ENCODE measurements at places on chromosomes 16 and 17.

GRCh38 chr17:9195411-9195810 is 174.1 kb downstream of the NTN1 start:
- DNase-seq = no peak

DNA sequence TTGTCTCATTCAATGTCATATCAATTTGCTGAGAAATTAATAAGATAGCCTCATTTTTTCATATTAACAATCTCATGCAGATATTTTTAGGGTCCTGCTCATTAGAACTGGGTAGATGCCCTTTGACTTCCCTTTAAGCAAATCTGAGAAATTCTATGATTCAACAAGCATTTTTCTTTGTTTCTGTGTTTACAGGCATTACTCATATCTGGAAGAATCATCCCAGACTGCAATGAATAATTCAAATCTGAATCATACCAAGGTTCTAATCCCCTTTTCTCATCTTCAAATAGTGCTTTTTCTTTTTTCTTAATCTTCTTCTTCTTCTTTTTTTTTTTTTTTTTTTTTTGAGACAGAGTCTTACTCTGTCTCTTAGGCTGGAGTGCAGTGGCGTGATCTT is 69.2 kb upstream of the KIFC3 start:
- DNase-seq = no peak

DNA sequence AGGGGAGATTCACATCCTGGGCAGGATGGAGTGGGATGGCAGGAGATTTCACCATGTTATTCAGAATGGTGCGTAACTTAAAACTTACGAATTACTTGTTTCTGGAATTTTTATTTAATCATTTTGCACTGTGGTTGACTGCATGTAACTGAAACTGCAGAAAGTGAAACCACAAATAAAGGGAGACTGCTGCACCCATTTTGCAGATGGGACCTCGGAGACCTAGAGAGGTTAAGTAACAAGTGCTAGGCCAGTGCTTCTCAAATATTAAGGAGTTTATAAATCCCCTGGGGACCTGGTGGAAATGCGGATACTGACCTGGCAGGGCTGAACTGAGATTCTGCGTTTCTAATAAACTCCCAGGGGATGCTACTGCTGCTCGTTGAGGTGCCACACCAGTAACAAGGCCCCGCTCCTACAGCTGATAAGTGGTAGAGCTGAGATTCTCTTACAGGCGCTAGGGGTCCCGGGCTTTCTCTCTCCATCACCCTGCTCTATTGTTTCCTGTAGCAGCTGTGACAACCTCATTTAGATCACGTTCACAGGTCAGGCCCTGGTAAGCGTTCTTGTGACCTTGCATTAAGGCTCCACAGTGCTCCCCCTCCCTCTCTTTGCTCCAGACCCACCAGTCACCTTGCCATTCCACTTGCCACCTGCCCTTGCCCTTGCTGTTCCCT is 167.1 kb upstream of the CDH13 start:
- DNase-seq = no peak

DNA sequence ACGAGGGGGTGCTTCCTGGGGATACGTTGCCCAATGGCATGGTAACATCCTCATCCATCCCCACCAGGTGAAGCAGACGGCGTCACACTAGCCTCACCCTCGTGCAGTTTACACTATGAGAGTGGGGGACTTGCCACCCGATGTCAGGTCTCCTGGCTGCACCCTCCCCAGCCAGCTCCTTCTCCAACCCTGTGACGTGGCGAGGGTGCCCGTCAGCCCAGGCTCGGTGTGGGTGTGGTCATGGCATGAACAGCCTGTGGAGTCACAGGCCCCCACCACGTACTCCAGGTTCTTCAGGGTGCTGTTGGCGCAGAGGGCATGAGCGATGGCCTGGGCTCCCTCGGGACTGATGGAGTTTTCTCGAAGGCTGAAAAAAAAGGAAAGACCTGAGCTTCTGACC is 28.3 kb downstream of the NLRC3 start:
- no peak for DNase-seq

GRCh38 chr17:35709874-35710273 is 21.6 kb upstream of the RASL10B start:
- no peak for DNase-seq

DNA sequence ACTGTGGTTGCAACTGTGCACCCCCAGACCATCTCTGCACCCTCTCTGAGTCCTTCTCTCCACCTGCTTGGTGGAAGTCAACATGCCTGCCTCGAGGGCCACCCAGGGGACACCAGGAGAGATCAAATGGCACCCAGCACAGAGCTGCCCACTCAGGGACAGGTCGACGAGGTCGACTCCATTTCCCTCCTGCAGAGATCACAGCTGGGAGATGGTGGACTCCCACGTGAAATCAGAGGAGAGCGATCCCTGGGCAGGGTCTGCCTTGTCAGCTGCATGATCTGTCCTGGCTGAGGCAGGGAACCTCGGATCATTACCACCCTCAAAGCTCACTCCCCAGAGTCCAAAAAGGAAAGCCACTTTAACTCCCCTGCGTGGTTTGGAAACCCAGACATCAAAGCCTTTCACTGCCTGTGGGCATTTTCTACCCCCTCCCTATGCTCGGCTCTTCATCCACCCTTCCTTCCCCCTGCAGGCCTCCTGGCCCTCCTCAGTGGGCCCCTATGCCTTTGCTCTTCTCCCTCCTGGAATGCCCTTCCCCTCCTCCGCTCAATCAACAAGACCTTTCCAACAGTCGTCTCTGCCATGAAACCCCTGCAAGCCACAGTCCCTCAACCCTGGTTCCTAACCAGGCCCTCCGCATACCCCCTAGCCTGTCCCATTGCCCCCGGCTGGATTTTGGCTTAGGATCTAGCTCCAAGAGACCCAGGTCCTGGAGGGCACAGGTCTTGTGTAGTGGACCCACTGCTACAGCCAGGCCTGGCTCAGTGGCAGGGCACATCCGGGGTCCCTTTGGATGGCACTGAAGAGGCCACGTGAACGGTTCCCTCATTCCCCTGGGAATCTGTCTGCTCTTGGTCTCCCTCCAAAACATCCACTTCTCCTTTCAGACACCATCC is 103.8 kb upstream of the RPL38 start:
- no peak for DNase-seq

- no peak for DNase-seq
Measured at GRCh38 chr17:66371561-66371960, 69.1 kb downstream of the PRKCA start.

DNA sequence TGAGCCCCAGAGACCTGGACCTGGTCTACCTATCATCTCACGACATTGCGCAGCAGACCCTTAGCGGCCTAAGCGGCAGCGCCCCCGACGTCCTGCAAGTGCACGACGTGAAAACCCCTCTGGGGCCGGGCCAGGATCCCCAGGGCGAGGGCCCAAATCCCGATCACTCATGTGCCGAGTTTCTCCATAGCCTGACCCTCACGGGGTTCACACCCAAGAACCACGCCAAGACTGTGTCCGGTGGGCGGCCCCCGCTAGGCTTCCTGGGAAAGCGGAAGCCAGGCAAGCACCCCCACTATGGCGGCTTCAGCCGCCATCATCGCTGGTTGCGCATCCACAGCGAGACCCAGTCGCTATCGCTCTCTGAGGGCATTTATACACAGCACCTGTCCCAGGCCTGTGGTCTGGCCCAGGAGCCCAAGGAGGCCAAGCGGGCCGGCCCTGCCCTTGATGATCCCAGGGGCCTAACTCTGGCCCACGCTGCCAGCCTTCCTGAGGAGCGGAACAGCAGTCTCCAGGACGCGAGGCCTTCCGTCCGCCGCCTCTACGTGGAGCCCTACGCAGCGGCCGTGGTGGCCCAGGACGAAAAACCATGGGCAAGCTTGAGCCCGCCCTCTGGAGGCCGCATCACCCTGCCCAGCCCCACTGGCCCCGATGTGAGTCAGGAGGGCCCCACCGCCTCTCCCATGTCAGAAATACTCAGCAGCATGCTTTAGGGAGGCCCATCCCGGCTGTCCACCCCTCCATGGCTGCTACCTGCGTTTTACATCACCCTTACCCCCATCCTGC is 82.8 kb upstream of the NOG start:
- no peak for DNase-seq

DNA sequence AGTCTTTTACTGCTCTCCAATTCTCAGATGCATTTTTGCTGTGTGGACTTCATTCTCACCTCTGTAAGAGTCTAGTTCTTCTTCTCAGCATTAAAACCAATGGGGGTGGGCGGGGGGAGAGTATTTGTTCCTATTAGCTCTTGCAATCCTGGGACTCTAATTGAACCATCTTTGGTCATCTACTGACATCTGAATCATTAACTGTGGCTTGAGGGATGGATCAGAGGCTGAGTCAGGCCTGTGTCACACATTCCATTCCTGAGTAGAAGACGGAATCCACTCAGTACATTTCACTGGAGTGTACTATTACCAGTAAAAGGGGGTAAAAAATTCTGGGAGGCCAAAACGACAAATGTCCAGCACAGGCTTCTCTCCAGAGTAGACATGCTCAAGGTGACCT is 12.8 kb upstream of the ZNF23 start:
- DNase-seq = no peak

DNA sequence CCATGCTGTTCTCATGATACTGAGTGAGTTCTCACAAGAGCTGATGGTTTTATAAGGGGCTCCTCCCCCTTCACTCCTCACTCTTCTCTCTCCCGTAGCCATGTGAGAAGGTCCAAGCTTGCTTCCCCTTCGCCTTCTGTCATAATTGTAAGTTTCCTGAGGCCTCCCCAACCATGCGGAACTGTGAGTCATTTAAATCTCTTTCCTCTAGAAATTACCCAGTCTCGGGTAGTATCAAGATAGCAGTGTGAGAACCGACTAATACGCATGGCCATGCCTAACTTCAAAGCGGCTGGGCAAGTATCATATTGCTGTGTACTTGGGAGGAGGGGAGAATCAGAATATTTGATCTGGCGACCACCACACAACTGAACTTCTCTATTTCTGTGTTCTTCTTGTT is 88.3 kb downstream of the PRKCB start:
- DNase-seq = no peak

- no peak for DNase-seq
Measured at GRCh38 chr17:76467366-76467765, at the start of gene AANAT. Gene AANAT (plus strand): TSS chr17:76467603. CDS start chr17:76468747, 1,144 bp downstream.

GRCh38 chr17:82519971-82520903 is 705 bp downstream of the FOXK2 start:
- DNase-seq = peak; percentile 45

DNA sequence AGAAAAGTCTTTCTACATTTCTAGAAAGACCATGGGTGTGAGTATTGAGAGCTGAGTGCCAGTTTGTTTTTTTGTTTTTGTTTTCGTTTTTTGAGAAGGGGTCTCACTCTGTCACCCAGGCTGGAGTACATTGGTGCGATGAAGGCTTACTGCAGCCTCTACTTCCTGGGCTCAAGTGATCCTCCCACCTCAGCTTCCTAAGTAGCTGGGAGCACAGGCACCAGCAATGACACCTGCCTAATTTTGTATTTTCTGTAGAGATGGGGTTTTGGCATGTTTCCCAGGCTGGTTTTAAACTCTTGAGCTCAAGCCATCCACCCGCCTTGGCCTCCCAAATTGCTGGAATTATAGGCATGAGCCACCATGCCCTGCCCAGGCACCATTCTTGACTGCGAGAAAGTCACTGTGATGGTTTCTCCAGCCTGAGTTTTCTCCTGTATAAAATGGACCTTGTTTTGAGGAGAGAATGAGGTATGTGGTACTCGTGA is 673.8 kb downstream of the MAF start:
- DNase-seq = no peak

- no peak for DNase-seq
Measured at GRCh38 chr17:34895383-34895782, 65.9 kb downstream of the CCT6B start.

DNA sequence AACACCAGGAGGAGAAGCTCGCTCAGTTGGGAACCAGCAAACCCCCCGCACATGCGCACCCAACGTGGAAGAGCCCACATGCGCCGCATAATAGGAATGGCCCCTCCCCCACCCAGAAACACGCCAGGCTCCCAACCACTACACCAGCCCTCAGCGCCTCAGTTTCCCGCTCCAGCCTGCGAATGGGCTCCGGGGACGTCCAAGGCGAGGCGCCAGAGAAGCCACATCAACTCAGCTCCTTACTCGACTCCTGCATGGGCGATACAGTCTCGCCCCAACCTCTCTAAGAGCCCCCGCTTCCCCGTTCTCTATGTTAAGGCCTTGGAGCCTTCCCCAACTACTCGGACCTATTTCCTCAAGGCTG is 504 bp downstream of the SRSF1 start:
- peak; percentile 24 for DNase-seq

- DNase-seq = no peak
Measured at GRCh38 chr17:19238167-19238505, 970 bp downstream of the EPN2 start.

GRCh38 chr17:57400648-57401047 is 144.3 kb downstream of the MSI2 start:
- no peak for DNase-seq

- no peak for DNase-seq
Measured at GRCh38 chr17:78672005-78672404, 94.8 kb upstream of the DNAH17 start.

GRCh38 chr16:67430977-67431774 is at the start of gene HSD11B2:
Gene HSD11B2 (plus strand): TSS chr16:67431121. CDS start chr16:67431249, 128 bp downstream.
- DNase-seq = no peak

DNA sequence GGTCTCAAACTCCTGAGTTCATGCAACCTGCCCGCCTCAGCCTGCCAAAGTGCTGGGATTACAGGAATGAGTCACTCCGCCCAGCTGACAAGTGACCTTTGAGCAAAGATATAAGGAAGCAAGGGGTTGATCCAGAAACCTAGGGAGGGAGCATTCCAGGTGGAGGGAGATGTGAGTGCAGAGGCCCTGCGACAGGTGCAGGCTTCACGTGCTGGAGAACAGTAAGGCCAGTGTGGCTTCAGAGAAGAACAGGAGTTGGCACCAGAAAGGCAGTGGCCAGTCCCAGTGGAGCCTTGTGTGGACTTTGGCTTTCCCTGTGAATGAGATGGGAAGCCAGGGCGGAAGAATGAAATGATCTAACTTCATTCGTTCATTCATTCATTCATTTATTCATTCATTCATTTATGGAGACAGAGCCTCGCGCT is 73.6 kb upstream of the HAS3 start:
- no peak for DNase-seq

DNA sequence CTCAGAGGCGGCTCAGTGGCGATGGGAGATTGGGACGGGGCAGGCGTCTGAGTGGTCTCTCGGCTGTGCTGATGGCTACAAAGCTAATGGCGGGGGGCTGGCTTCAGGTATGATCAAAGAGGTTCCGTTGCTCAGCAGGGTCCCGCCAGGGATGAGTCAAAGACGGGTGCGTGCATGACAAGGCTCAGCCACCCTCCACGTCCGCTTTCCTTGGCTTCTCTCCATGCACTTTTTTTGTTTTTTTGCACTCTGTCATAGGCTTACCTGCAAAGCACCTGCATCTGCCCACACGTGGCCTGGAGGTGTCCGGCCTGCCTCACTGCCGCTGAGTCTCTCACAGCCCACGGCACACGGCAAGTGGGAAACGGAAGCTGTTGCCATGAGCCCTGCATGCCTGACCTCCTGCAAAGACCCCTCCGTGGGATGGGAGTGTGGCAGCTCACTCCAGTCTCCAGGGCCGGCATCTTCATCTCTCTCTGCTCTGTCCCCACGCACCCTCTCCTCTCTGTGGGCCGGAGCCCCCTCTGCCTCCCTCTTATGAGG is 85.5 kb upstream of the ZNF469 start:
- DNase-seq = no peak
